HT-29 (cell line): ENCODE measurements at places on chromosomes 4 and X.

DNA sequence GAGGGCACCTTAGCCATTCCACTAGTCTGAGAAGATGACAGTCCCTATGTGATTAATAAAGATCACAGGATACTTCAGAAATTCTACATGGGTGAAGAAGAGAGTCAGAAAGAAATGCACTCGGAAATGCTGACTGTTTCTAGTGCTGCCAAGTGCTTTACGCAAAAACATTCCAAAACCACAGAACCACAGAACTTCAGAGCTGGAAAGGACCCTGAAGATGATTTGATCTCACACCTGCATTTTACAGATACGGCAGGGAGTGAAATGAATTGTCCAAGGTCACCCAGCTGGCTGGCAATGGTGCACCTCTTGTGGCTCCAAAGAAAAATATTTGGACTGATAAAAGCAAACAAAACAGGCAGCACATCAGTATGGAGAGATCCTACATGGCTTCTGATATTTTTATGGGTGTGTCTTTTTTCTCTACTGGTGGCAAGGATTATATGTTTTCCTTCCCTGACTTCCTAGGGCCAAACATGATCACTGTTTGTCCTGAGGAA is 115.9 kb downstream of the MAML3 start:
- DNase-seq: no peak

GRCh38 chr4:178745203-178745602 is 1303.0 kb upstream of the AGA start:
- DNase-seq: no peak

- no peak for DNase-seq
Observed at GRCh38 chrX:7280520-7280919, 132.6 kb upstream of the PUDP start.

DNA sequence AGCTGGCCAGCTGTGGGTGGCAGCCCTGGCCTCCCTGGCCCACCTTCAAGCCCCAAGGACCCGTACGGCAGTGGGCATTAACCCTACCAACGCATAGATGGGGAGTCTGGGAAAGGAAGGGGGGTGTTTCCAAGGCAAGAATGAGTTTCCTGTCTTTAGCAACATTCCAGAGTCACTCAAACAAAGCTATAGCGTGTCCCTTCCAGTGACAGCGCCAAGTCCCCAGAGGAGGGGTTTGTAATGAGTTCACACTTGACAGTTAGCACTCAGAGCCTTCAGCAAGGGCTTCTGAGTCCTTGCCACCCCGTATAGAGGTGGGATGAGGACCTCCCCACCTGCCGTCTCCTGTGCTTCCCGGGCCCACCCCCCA is 1.8 kb downstream of the BGN start:
- DNase-seq: no peak

DNA sequence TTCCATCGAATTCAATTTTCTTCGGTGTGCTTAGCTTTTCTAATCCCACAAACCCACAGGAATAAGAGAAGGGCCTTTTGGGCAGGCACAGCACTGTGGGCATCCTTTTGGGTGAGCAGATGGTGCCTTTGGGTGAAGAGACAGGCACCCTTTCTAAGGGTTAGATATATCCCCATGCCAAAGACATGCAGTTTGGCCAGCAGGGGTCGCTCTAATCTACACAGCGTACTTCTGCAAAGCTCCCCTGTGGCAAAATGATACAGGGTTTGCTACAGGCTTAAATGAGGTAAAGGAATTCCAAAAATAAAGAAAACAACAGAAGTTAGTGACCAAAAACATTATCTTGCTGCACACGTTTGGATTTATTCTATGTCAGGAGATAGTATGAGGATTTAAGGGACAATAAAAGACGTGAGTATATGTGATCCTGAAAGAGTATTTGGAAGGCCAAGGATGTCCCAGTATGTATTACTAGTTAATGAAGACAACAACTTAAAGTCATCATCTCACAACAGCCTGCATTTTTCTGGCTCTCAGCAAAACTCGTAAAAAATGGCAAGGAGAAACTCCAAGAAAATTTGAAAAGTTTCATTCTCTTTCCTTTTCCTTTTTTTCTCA is 49.5 kb downstream of the PHEX start:
- peak; percentile 79 for DNase-seq

- no peak for DNase-seq
Observed at GRCh38 chr4:74555843-74556242, 110.9 kb downstream of the AREG start.

- no peak for DNase-seq
Observed at GRCh38 chr4:7926822-7927221, 12.8 kb downstream of the AFAP1 start.

GRCh38 chr4:20288047-20288650 is 36.4 kb downstream of the SLIT2 start:
- DNase-seq: no peak

DNA sequence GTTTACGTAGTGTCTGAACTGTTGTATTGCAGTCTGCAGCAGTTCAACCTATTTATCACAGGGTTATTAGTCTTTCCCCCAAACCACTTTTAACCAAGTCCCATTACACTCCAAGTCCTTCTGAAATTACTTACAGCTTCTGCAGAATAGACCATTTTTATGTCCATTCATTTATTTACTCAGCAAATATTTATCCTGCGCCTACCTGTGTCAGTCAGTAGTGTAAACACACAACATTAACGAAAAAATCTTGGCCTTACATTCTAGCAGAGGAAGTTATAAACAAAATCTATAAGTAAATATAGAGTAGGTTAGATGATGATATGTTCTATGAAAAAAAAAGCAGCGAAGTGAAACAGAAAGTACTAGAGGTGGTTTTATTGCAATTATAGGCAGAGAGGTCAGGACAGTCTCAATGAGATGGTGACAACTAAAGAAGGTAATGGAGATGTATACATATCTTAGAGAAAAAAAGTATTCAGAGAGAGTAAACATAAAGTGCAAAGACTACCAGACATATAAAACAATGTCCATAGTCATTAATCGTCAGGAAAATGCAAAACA is 534.7 kb downstream of the KCNIP4 start:
- no peak for DNase-seq

DNA sequence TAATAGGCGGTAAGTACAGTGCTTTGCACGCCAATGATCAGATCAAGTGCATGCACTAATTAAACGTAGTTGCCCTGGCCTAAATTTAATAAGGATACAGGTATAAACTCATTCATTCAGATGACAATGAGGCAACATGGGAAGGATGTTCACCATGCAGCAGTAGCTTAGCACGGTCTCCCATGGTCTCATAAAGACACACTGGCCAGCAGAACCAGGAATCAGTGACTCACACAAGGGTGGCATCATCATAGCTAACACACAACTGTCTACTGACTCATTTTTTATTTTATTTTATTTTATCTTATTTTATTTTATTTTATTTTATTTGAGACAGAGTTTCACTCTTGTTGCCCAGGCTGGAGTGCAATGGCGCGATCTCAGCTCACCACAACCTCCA is 42.7 kb downstream of the TMEM156 start:
- no peak for DNase-seq

- DNase-seq: peak; percentile 21
Observed at GRCh38 chr4:109559625-109559982, 442 bp upstream of the MCUB start.
